ENCODE measurements at places on chromosomes 16 and 17.

DNA sequence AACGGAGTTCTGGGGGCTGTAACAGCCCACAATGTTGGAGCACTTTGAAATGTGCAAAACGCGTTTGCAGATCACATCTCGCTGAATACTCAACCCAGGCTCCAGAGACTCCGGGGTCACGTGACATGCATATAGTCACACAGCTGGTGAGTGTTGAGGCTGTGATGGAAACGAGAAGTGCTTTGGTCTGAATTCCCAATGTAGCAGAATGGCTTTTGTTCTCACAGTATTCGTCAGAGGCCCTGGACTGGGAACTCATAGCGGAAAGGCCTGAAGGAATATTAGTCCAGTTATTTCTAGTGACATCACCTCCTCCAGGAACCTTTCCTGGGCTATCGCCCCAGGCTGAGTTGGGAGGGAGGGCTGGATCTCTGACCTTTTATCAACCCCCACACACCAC lies 95.8 kb upstream of the CRHR1 start:
- no peak for DNase-seq

DNA sequence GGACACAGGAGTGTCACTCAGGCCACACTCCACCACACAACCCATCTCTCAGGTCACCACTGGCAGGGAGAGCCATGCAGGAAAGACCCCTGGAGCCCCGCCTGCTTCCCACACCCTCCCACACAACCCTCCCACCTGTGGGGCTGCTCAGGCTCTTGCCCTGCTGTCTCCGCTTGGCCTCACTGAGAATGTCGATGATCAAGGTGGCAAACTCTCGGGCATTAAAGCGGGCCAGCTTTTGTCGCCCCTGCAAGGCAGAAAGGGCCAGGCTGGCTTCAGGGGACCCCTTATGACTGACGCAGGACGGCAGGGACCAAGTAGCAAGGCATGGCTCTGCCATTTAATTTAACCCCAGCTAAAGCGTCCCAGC lies 8.5 kb downstream of the TP53I13 start:
- DNase-seq = no peak

DNA sequence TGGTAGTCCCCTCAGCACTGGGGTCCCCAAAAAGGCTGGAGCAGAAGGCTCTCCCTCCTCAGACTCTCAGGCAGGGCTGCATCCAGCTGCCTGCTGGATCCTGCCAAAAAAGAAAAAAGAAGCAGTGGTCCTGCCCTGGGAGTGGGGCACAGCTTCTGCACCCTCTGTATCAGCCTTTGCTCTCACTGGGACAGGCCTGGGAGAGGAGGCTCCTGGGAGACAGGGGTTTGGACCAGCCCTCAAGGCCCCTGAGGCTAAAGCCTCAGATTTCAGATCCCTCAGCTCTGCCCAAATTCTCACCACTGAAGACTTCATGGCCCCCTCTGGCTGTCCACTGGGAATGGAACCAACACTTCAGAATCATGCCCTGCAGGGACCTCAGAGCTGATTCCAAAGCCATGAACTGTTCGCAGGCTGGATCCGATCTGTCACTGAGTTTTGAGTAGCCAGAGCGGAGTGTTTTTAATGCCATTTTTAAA lies 96.9 kb downstream of the C16orf78 start:
- no peak for DNase-seq

DNA sequence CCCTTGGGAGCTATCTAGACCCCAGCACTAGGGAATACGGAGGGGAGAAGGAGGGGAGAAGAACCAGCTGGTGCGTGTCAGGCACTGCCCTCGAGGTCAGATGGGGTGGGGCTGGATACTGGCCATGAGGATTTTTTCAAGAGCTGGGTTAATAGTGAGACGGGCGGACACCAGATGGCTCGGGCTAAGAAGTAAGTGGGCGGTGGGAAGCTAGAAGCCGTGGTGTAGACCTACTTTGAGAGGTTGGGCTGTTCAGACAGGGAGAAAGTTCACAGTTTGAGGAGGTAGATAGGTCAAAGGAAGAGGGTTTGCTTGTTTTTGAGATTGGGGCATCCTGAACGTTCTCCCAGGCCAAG lies 303.8 kb downstream of the SEC14L1 start:
- DNase-seq = no peak

GRCh38 chr17:77833769-77834168 lies 124.7 kb upstream of the TNRC6C start:
- DNase-seq = no peak

DNA sequence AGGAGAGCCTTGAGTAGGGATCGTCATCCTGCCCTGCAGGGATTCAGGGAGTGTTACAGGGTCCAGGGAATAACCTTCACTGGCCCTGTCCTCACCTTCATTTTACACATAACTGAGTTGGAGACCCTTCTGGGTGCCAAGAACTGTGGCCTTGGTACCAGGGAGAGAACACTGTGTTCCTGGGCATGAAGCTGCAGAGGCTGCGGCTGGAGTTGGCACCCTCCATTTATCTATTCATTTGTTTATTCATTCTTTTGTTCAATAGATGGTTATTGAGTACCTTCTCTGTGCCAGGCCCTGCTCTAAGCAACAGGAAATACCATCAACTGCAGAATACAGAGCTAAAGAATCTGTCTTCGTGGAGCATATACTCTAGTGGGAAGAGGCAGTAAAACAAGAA lies 6.7 kb downstream of the ABCC3 start:
- DNase-seq = no peak

- DNase-seq = no peak
These were observed 5.0 kb upstream of the CAPN15 start for GRCh38 chr16:522320-523096.

- DNase-seq = no peak
These were observed 205.9 kb downstream of the HS3ST4 start for GRCh38 chr16:25897702-25898101.

DNA sequence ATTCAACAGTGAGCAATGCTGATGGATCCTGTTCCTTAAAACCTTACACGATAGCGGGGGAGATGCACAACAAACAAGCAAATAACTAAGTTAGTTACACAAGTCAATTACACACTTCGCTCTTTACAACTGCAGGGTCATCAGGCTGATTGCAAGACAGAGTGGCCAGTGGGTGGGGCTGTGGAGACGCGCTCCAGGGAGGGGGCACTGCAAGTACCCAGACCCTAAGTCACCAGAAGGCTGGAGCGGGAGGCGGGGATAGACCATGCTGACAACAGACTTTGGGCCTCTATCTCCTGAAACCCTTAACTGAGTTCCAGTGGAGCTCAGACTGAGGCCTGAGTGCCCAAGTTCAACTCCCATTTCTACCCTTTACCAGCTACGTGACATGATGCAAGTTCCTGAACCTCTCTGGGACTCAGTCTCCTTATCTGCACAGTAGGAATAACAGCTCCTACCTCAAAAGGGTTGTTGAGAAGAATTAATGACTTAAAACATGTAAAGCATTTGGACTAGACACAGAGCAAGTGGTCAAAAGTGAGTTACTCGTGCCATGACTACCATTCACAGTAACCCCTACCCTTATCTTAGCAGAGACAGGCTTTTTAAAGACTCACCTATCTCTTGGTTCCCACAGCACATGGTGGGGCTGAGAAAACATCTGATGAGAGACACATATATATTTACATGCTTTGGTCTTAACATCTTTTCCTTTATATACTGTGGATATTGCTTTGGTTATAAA lies 10.4 kb downstream of the CPPED1 start:
- no peak for DNase-seq

- no peak for DNase-seq
These were observed 3.7 kb downstream of the DUSP14 start for GRCh38 chr17:37493249-37494027.

DNA sequence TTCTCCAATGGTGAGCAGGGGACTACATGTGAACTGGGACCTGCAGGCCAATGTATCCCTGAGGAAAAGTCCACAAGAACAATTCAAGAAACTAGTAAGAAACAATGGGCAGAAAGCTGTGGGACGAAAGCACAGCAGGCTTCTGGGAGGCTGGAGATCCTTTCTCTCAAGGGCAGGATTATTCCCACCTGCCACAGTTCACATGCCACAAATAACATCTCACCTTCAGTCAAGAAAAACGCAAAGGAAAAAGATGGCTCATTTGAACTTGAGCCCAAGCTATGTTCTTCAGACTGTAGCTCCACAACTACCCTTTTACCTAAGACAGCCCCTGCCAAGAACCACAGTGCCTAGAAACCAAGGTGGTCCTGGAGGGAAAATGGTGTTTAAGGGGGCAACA lies 13.0 kb downstream of the HAS3 start:
- no peak for DNase-seq

GRCh38 chr17:42039794-42040763 lies 10.3 kb downstream of the C17orf113 start:
- no peak for DNase-seq

DNA sequence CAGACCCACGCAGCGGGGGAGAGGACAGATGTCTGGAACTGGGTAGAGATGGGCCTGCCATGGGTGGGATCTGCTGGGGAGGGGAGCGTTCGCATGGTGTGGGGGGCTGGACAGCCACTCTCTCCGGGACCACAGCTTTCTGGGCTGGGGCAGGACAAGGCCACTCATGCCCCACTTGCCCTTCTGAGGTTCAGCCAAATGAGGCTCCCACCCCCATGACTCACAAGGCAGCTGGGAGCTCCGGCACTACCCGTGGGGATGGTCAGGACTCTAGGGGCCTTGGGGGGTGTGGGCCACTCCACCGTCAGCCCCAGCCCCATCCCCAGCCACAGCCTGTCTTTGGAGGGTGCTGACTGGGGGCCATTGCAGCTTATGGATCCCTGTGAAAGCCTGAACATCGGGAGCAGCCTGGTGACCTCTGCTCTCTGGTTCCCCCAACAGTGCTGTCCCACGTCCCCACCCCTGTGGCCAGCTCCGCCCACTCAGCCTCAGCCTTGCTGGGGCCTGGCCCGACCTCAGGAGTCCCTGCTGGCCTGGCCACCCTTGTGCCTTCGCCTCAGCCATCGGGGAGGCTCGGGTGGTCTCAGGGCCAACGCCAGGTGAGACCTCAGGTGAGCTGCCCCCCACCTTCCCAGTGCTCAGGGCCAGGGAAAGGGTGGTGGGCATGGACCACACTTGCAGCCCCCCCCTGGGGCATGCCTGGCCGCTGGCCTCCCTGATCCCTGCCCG lies 4.7 kb upstream of the CDH15 start:
- DNase-seq = no peak

GRCh38 chr16:88799569-88800276 lies 3.9 kb upstream of the CDT1 start:
- DNase-seq = no peak

GRCh38 chr16:88504489-88505404 lies 51.7 kb downstream of the ZFPM1 start:
- no peak for DNase-seq

DNA sequence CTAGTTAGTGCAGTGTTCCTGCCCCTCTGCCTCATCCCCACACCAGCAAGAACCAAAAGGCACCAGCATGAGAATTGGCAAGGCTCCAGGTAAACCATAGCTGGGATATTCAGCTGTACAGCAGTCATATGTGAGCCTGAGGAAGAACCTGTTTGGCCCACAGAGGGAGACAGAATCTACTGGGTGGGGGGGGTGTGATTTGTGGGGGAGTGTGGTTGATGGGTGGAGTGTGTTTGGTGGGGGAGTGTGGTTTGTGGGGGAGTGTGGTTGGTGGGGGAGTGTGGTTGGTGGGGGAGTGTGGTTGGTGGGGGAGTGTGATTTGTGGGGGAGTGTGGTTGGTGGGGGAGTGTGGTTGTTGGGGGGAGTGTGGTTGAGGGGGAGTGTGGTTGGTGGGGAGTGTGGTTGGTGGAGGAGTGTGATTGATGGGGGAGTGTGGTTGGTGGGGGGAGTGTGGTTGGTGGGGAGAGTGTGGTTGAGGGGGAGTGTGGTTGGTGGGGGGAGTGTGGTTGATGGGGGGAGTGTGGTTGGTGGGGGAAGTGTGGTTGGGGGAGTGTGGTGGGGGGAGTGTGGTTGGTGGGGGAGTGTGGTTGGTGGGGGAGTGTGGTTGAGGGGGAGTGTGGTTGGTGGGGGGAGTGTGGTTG lies 19.5 kb downstream of the MINK1 start:
- DNase-seq = no peak

All from stimulated activated CD4-positive, alpha-beta T cell treated with anti-CD3 and anti-CD28 coated beads, Interleukin-4, amount 100 ng/mL, for 24 hours (primary cell).